NAMALWA (cell line): ENCODE measurements at places on chromosomes 16 and 17.

- peak; percentile 64 for DNase-seq
Observed at GRCh38 chr17:45223539-45224528, 2.1 kb downstream of the FMNL1 start.

DNA sequence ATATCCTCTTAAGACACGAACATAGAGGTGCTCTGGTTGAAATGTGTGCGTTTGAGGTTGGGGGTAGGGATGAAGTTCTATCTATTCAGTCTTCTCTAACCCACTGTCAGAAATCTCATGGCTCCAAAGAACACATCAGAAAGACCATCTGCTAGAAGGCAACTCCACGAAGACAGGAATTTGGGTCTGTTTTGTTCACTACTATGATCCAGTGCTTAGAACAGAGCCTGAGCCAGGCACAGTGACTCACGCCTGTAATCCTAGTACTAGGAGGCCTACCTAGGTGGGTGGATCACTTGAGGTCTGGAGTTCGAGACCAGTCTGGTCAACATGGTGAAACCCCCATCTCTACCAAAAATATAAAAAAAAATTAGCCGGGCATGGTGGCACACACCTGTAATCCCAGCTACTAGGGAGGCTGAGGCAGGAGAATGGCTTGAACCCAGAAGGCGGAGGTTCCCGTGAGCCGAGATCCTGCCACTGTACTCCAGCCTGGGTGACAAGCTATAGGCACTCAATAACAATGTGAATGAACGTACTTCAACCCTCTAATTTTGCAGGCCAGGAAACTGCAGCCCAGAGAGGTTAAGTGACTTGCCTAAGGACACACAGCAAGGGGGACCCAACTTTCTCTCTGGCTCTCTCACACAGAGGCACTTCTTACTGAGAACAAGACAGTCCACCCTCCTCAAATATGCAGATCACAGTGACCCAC, 2.3 kb downstream of the CASKIN2 start:
- DNase-seq, result no peak

GRCh38 chr17:57458718-57459285, 202.5 kb downstream of the MSI2 start:
- DNase-seq, result no peak

DNA sequence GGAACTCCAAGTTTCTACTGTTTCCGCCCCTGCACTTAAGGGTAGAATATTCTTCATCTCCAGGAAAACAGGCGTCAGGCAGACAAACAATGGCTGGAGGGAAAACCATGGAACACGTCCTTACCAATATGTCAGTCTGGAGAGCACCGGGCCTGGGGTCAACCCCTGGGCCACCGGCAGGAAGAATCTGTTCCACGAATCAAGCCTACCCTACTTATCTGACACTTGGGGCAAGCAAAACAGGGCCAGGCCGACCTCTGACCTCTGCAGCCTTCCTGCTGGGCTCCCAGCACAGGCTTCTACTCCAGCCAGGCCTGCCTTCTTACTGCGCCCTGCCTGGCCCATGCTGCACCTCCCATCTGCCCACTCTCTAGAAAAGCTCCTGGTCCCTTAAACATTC, 10.1 kb downstream of the VAC14 start:
- DNase-seq, result no peak

- DNase-seq, result no peak
Observed at GRCh38 chr17:33233811-33234177, 59.3 kb downstream of the ASIC2 start.
